ENCODE measurements at places on chromosomes 13 and 19. TPM values are rescaled to one million over a fixed set of nuclear protein-coding genes. Genes with fewer than 3 reads are reported as not detected.

GRCh38 chr19:1624458-1624857 is 19.2 kb upstream of the UQCR11 start:
- no peaks in the 10 kb centered on the region for H3K4me1 ChIP-seq
- peaks cover 10% of the 10 kb centered on the region for H3K36me3 ChIP-seq
- no peaks in the 10 kb centered on the region for H3K27me3 ChIP-seq
- DNase-seq: peak; percentile 34
- H3K27ac ChIP-seq: no peak overlapping the region
- no peak overlapping the region for H3K4me3 ChIP-seq

DNA sequence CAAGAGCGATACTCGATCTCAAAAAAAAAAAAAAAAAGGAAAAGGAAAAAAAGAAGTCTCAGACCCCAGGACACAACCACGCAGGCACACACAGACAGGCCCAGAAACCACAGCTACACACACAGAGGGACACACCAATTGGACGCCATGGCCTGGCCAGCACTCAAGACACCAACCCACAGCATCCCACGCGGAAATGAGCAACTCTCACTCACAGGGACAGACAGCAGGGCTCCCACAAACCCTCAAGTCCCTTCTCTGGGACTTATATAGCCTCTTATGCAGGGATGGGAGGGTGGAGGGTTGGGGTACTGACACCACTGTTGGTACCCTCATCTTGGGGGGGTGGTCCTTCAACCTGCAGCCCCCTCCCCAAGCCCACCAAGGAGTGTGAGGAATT is 5.9 kb downstream of the NOTCH3 start:
- peaks cover 14% of the 10 kb centered on the region for H3K27me3 ChIP-seq
- H3K4me3 ChIP-seq: no peak overlapping the region
- DNase-seq: no peak
- H3K27ac ChIP-seq: no peak overlapping the region
- H3K36me3 ChIP-seq: no peaks in the 10 kb centered on the region
- H3K4me1 ChIP-seq: peaks cover 4% of the 10 kb centered on the region

GRCh38 chr19:664913-665443 is 2.0 kb upstream of the RNF126 start:
- peaks cover 44% of the 10 kb centered on the region for H3K4me1 ChIP-seq
- peaks cover 2% of the 10 kb centered on the region for H3K36me3 ChIP-seq
- DNase-seq: peak; percentile 92
- H3K27me3 ChIP-seq: no peaks in the 10 kb centered on the region

GRCh38 chr13:31801088-31801487 is 61.8 kb downstream of the RXFP2 start:
- H3K4me1 ChIP-seq: peaks cover 11% of the 10 kb centered on the region
- H3K27ac ChIP-seq: no peak overlapping the region
- DNase-seq: no peak
- H3K36me3 ChIP-seq: no peaks in the 10 kb centered on the region

DNA sequence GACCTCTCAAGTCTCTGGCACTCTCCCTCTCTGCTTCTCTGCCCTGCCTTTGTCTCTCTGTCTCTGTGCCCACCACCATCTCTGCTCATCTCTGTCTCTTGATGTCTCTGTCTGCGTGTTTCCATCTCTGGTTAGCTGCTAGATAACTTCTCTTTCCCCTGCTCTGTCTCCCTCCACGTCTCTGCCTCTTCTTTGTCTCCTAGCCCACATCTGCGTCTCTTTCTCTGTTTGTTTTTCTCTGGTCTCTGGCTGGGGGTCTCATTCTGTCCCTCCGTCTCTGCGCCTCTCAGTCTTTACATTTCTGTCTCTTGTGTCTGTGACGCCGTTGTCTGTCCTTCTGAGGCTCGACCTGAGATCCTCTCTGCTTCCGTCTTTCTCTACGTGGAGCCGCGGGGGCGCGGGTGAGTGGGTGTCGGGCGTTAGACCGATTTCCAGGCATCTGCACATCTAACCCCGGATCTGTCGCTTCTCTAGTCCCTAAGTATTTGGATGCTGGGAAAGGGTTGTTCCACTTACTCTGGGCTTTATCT is 386 bp downstream of the GIPR start:
- peak; percentile 35 for DNase-seq
- H3K27me3 ChIP-seq: peaks cover 7% of the 10 kb centered on the region
- no peaks in the 10 kb centered on the region for H3K36me3 ChIP-seq
- H3K4me1 ChIP-seq: peaks cover 42% of the 10 kb centered on the region
- peak overlapping the region; percentile 56 for H3K4me3 ChIP-seq

GRCh38 chr13:42164557-42165125 is 107.3 kb upstream of the AKAP11 start:
- no peaks in the 10 kb centered on the region for H3K4me1 ChIP-seq
- no peaks in the 10 kb centered on the region for H3K27me3 ChIP-seq
- no peak overlapping the region for H3K27ac ChIP-seq

DNA sequence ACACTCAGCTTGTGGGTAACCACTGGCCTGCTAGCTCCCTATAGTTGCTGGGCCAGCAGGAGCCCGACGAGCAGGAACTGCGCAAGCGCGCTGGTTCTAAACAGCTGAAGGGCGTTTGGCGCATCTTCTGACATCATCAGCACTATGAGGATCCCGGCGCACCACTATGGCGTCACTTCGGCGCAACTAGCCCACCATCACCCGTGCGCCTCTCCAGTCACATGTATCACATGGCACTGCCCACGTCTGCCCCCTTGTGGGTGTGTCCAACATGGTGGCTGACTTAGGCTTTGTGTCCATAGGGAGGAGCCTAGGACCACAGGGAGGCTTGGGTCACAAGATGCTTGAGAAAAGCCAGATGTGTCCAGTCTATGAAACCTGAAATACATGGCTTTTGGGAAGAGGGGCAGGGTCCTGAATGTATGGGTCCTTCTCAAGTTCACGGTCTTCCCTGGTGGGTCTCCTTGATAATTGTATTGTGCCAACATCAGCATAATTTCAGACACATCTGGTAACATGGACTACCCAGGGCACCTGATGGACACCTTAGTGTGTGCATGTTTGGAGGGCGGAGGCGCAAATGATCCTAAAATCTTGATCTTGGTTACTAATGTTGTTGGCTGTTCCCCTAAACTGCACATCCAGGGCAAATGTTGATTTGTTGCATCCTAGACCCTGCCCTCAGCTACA is 18.0 kb downstream of the KLK4 start:
- peaks cover 3% of the 10 kb centered on the region for H3K4me1 ChIP-seq
- no peaks in the 10 kb centered on the region for H3K36me3 ChIP-seq
- no peak for DNase-seq
- H3K27ac ChIP-seq: no peak overlapping the region

- no peaks in the 10 kb centered on the region for H3K27me3 ChIP-seq
- DNase-seq: no peak
- H3K36me3 ChIP-seq: no peaks in the 10 kb centered on the region
- H3K4me1 ChIP-seq: no peaks in the 10 kb centered on the region
- no peak overlapping the region for H3K4me3 ChIP-seq
Observed at GRCh38 chr13:32802159-32802558, 214.1 kb upstream of the KL start.

GRCh38 chr19:49758292-49758691 is 4.8 kb downstream of the TSKS start:
- no peak for DNase-seq
- H3K4me3 ChIP-seq: no peak overlapping the region
- H3K27ac ChIP-seq: no peak overlapping the region
- peaks cover 12% of the 10 kb centered on the region for H3K4me1 ChIP-seq
- H3K36me3 ChIP-seq: no peaks in the 10 kb centered on the region

DNA sequence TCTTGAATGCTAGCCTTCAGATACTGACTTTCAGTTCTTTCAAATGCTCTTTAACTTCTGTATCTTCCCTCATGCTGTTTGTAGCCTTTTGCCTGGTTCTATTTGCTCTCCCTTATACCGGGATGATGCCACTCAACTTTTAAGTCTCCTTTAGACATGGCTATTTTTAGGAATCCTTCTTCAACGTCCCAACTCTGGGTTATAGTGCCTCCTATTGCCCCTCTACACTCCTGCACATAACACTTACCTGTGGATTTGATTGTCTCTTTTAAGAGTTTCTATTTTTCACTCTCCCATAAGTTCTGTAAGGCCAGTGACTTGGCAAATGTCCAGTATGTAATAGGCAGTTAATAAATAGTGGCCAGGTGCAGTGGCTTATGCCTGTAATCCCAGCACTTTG is 343.0 kb downstream of the KLF5 start:
- no peaks in the 10 kb centered on the region for H3K4me1 ChIP-seq
- H3K27ac ChIP-seq: no peak overlapping the region
- no peaks in the 10 kb centered on the region for H3K27me3 ChIP-seq
- no peak overlapping the region for H3K4me3 ChIP-seq
- no peak for DNase-seq

DNA sequence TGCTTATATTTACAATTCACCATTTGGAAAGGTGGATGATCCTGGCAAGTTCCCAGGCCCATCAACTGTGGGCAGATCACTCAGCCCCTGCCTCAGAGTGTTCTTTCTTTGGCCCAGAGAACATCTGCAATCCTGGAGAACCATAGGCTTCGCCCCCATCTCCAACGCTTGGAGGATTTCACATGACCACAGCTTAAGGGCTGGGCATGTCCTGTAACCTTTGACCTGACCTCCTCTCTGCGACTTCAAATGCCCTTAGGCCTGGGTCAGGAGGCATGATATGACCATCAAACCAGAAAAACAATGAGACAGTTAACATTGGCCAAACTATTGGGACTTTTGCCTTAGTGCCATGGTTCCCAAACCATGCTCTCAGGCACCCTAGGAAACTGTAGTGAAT is 7.2 kb upstream of the MBNL2 start:
- H3K4me3 ChIP-seq: no peak overlapping the region
- H3K27me3 ChIP-seq: no peaks in the 10 kb centered on the region
- H3K36me3 ChIP-seq: no peaks in the 10 kb centered on the region
- peaks cover 17% of the 10 kb centered on the region for H3K4me1 ChIP-seq

GRCh38 chr13:27398360-27398759 is 26.1 kb upstream of the GTF3A start:
- no peak overlapping the region for H3K4me3 ChIP-seq
- H3K27ac ChIP-seq: no peak overlapping the region
- H3K27me3 ChIP-seq: no peaks in the 10 kb centered on the region
- no peak for DNase-seq
- peaks cover 4% of the 10 kb centered on the region for H3K4me1 ChIP-seq
- H3K36me3 ChIP-seq: no peaks in the 10 kb centered on the region

DNA sequence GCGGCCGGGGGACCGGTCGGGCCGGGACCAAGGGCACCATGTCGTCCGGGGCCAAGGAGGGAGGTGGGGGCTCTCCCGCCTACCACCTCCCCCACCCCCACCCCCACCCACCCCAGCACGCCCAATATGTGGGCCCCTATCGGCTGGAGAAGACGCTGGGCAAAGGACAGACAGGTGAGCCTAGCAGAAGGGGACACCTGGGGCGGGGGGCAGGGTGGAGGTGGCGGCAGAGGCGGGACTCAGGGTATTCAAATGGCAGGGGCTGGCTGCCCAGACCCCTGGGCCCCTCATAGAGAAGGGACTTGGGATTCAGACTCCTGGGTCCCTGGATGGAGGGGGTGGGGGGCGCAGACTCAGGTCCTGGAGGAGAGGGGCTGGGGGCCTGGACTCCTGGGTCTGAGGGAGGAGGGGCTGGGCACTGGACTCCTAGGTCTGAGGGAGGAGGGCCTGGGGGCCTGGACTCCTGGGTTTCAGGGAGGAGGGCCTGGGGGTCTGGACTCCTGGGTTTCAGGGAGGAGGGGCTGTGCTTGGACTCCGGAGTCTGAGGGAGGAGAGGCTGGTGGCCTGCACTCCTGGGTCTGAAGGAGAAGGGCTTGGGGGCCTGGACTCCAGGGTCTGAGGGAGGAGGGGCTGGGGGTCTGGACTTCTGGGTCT is 735 bp downstream of the BRSK1 start:
- peaks cover 17% of the 10 kb centered on the region for H3K4me1 ChIP-seq
- H3K27me3 ChIP-seq: no peaks in the 10 kb centered on the region
- no peaks in the 10 kb centered on the region for H3K36me3 ChIP-seq
- no peak overlapping the region for H3K4me3 ChIP-seq

- H3K36me3 ChIP-seq: no peaks in the 10 kb centered on the region
- no peaks in the 10 kb centered on the region for H3K4me1 ChIP-seq
- H3K4me3 ChIP-seq: no peak overlapping the region
- H3K27ac ChIP-seq: no peak overlapping the region
- no peaks in the 10 kb centered on the region for H3K27me3 ChIP-seq
Observed at GRCh38 chr13:37905736-37906135, 36.2 kb upstream of the TRPC4 start.

DNA sequence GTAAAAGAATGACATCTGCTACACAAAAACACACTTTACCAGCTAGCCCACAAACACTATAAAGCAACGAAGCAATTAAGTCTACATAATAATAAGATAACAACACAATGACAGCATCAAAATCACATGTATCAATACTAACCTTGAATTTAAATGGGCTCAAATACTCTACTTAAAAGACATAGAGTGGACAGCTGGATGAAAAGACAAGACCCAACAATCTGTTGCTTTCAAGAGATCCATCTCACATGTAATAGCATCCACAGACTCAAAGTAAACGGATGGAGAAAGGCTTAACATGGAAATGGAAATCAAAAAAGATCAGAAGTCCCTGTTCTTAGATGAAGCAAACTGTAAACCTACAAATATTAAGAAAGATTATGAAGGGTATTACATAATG is 2175.9 kb downstream of the PCDH9 start:
- H3K27me3 ChIP-seq: no peaks in the 10 kb centered on the region
- H3K27ac ChIP-seq: no peak overlapping the region
- H3K4me3 ChIP-seq: no peak overlapping the region
- DNase-seq: no peak
- no peaks in the 10 kb centered on the region for H3K4me1 ChIP-seq

DNA sequence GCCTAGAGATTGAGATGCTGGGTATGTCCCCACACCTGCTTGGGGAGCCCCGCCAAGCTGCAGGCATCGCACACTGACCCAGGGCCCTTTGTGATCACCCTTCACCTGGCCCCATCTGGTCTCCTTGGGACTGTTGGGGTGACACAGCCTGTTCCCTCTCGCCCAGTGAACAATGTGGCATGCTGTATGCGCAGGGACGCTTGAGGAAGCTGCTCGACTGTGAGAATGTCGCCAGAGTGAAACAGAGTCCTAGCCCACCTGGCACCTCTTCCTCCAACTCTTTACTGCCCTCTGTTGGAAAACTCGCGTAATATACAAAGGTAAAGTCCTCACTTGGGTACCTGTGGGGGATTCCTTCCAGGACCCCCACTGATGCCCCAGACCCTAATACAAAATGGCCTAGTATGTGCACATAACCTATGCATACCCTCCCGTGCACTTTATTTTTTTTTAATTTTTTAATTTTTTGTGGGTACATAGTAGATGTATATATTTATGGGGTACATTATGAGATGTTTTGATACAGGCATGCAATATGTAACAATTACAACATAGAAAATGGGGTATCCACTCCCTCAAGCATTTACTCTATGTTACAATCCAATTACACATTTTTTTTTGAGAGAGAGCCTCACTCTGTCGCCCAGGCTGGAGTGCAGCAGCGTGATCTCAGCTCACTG is 9.0 kb downstream of the BLOC1S3 start:
- H3K27me3 ChIP-seq: no peaks in the 10 kb centered on the region
- no peak for DNase-seq
- H3K4me1 ChIP-seq: peaks cover 5% of the 10 kb centered on the region

The WIZ gene
- total RNA-seq: 29.3 TPM

The LRRC63 gene
- total RNA-seq: 0.40 TPM

The B3GNT3 gene
- total RNA-seq: not detected

The GTPBP3 gene
- total RNA-seq: 27.7 TPM

The ITM2B gene
- 309 TPM for total RNA-seq

All from natural killer cell (primary cell).